Right renal pelvis (tissue), 4 donors: ENCODE measurements at places on chromosomes 13 and 19. TPM values are rescaled to one million over a fixed set of nuclear protein-coding genes. Genes with fewer than 3 reads are reported as not detected.

- DNase-seq: no peak
These were observed 12.3 kb downstream of the TUBGCP3 start for GRCh38 chr13:112575675-112576074.

GRCh38 chr19:30679153-30679702, 307.0 kb downstream of the ZNF536 start:
- DNase-seq: no peak

DNA sequence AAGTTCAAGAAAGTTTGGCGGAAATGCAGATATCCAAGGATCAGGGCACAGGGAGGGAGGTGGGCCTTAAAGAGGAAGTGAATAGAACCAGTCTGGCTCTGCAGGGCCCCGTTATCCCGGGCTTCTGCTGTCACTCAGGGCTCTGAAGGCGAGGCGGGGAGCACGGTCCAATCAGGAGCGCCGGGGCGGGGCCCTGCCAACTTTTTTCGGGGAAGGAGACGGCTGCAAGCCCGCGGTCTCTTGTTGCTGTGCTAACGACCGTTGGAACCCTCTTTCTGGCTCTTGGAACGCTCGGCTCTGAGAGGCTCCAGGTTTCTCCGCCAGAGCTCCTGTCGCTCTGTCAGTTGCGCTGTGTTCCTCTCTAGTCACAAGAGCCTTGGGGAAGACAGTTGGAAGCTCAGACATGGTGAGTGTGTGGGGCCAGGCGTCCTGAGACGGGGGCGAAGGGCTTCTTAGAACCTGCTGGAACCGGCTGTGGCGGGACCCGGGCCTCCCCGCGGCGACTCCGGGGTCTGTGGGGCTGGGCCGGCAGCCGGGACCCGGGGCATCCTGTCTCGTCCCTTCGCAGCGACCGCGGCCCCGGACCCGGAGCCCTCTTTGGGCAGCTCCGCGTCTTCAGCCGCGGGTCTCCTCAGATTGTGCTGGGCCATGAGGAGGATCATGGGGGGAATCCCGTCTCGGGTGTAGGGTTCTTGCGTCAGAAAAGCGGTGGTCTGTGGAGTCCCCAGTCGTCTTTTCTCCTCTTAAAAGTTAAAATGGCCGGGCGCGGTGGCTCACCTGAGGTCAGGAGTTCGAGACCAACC, 27.7 kb downstream of the ZNF844 start:
- peak; percentile 79 for DNase-seq

DNA sequence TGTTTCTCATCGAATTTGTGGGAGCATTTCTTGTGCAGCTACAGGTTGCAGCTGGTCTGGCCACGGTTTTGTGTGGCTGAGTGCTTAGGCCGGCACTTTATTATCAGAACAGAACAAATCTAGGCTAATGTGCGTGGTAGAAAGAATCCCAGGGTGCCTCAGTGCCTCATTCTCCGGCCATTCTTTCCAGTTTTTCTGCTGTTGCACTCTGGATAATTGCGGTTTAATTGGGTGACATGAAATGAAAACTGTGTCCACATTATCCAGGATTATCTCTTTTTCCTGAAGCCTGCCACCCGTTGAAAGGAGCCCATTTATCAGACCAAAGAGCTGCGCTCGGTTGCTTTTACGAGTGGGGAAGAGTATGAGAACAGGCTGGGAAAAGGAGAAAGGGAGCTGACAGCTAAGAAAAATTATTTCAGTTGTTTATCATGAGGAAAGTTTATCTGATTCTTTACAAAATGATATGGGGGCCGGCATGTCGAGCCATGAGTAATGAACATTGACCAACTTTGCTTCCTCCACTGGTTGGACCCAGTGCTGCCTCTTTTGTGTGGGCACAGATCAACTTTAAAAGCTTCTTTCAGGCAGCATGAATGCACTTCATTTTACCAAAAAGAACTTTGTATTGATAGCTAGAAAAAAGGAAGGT, 117.0 kb upstream of the SOX21 start:
- no peak for DNase-seq

GRCh38 chr19:45455707-45456499, 11.9 kb upstream of the FOSB start:
- DNase-seq: no peak

DNA sequence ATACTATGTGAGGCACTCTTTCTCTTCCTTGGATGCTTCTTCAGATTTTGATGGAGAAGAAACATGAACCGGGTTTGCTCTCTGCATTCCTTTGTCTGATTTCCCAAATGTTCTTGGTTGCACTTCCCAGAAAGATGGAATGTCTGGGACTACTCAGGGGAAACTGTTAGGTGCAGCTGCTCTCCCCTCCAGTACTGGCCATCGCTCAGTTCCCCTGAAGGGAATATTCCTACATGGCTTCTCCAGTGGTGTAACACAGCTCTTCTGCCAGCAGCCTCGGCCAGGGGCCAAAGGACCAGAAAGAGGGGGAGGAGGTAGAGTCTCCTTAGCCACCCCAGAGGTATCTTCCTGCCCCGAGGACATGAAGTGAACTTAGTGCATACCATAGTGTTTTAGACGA, 33.5 kb upstream of the SPRY2 start:
- DNase-seq: no peak

- DNase-seq: no peak
These were observed 14.2 kb downstream of the ONECUT3 start for GRCh38 chr19:1767464-1767933.

GRCh38 chr13:90321281-90321931, 1026.1 kb upstream of the MIR17HG start:
- no peak for DNase-seq

DNA sequence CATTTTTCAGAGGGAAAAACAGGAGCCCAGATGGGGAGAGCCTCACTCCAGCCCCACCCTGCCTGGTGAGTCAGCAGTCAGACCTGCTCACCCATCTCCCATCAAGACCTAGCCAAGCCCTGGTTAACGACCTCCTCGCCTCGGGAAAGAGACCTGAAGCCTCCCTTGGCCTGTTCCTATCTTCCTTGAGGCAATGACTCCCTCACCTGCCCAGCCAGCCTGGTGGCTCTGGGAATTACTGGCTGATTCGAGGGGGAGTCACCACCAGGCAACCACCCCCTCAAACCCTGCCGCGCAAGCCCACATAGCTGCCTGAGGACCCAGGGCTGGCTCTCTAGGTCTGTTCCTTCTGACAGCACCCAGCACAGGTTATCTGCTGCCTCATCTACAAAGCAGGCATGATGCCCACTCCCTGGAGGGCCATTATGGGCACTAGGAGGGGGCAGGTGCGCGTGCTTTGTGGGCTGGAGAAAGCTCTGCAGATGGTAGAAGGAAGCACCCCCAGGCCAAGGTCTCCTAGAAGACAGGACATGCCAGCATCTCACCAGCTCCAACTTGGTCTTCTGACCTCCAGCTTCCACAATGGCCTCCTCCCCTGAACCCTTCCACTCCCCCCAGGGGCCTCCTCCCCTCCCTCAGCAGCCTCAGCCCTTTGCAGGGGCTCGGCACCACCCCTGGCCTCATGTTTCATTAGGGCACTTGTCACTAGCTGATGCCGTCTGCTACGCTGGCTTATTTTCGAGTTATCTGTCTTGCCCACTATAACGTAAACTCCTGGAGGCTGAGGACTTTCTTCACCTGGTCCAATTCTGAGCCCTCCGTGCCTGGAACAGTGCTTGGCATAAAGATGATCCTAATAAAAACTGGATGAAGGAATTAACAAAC, 10.4 kb downstream of the DEDD2 start:
- DNase-seq: no peak

- peak; percentile 39 for DNase-seq
These were observed 71.8 kb downstream of the CAB39L start for GRCh38 chr13:49371943-49372613.

CCDC70 gene
- polyA plus RNA-seq: not detected

IL11 gene
- polyA plus RNA-seq: 1.6 TPM
